Muscle of back (tissue), 13 donors: ENCODE measurements at places on chromosomes 4 and X. TPM values are rescaled to one million over a fixed set of nuclear protein-coding genes. Genes with fewer than 3 reads are reported as not detected.

The GYG2 gene
- 2.3 TPM for polyA plus RNA-seq

The CLGN gene
- polyA plus RNA-seq: 1.5 TPM

- DNase-seq: no peak
Measured at GRCh38 chrX:69256291-69256565, 91.0 kb upstream of the PJA1 start.

- DNase-seq: no peak
Measured at GRCh38 chr4:107220976-107221375, 184.9 kb upstream of the DKK2 start.

DNA sequence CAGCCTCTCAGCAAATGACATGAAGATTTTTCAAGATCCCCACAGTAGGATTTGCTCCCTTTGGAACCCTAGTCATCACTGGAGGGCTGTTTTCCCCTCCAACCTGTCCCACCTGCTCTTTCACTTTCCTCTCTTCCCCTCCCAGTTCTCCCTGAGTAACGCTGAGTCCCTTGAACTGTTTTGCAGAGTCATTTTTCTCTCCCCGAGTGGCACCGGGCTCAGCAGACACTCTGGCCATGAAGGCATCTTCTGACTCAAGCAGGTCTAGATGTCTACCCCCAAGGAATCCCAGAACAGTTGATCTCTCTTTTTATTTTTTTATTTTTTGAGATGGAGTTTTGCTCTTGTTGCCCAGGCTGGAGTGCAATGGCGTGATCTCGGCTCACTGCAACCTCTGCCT is 52.2 kb downstream of the HTRA3 start:
- DNase-seq: no peak

- no peak for DNase-seq
Measured at GRCh38 chrX:150692296-150692695, 900 bp upstream of the MTMR1 start.

DNA sequence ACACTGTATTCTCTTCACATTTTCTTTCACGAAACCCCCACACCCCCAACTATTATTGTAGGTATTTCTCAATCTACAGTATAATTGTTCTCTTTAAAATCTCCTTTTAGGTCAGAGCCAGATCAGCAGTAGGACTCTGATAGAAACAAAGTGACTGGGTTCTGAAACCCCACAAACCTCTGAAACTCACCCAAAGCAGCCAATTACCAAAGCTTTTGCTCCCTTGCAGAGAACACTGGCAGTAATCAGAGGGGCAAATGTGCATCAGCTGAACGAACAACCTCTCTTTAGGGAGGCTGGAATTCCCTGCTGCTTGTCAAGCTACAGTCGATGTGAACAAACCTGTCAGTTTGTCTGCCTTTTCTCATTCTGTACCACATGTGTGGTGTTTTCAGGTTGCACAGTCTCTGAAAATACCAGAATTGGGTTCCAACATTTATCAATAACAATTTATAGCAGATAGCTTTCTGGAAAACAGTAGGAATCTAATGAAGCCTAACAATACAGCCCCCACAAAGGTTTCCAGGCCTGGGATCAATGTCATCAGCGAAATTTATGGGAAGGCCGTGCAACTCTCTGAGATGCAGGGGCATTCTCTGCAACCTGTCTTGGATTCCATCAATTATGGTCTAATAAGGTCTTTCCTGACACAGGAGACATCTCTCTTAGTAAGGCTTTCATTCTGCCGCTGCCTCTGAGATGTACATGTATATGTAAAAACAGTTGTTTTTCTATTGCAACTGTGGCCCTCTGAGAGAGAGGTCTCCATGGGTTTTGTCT is 395.9 kb downstream of the GPAT3 start:
- DNase-seq: no peak

- no peak for DNase-seq
Measured at GRCh38 chrX:70402721-70403120, 20.4 kb upstream of the GDPD2 start.
